ENCODE measurements at places on chromosomes 7 and 10.

GRCh38 chr10:9951481-9952257 is 1066.0 kb upstream of the CELF2 start:
- DNase-seq: no peak

- DNase-seq: no peak
These were observed 239.5 kb downstream of the KIAA1217 start for GRCh38 chr10:24448351-24448999.

DNA sequence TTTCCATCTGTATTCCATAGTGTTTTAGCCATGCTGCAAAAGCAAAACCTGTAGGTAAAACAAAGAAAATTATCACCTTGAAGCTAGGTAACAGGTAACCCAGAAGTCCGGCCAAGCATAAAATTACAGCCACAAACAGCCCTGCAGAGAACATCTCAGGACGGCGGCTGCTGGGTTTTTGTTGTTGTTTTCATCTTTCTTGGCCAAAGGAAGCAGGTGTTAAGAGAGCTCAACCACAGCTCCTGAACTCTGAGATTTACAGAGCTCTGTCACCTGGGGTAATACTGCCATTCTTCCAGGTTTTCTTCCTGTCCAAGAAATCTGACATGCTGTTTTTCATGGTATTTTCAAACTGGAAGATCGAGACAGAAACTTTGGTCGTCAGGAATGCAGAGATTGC is 847 bp upstream of the SCIN start:
- no peak for DNase-seq

DNA sequence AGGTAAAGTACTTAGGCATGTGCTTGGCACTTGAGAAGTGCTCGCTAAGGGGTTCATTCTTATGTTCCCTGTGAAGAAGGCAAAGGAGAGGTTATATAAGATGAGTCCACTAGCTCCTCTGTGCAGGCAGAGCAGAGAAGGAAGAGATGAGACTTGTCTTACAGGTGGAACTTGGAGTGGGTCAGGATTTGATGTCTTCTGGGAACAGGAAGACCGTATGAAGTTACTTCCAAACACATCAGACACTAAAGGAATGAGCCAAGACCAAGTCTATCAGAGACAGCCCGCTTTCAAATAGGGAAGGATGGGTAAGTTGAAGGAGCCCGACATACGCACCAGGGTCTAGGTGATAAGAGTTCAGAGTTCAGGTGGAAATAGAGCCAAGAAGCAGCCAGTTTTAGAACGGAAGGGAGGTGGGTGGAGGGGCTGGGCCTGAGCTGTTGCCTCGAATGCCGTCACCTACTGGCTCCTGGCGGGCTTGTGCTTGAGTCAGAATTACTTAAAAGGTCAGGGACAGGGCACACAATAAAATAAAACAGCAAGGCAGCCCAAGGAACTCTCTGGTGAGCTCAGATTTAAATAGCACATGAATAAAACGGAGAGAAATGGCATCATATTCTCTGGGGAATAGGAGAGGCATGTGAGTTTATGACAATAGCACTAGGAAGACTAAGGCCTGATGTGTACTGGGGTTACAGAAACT is 56.1 kb upstream of the GRB10 start:
- DNase-seq: no peak

- no peak for DNase-seq
These were observed 688 bp upstream of the FOXL3 start for GRCh38 chr7:289209-289755.

- DNase-seq: no peak
These were observed 50.5 kb downstream of the SH3PXD2A start for GRCh38 chr10:103804871-103805270.

- DNase-seq: no peak
These were observed 1.2 kb downstream of the ANTXRL start for GRCh38 chr10:46287846-46288477.

DNA sequence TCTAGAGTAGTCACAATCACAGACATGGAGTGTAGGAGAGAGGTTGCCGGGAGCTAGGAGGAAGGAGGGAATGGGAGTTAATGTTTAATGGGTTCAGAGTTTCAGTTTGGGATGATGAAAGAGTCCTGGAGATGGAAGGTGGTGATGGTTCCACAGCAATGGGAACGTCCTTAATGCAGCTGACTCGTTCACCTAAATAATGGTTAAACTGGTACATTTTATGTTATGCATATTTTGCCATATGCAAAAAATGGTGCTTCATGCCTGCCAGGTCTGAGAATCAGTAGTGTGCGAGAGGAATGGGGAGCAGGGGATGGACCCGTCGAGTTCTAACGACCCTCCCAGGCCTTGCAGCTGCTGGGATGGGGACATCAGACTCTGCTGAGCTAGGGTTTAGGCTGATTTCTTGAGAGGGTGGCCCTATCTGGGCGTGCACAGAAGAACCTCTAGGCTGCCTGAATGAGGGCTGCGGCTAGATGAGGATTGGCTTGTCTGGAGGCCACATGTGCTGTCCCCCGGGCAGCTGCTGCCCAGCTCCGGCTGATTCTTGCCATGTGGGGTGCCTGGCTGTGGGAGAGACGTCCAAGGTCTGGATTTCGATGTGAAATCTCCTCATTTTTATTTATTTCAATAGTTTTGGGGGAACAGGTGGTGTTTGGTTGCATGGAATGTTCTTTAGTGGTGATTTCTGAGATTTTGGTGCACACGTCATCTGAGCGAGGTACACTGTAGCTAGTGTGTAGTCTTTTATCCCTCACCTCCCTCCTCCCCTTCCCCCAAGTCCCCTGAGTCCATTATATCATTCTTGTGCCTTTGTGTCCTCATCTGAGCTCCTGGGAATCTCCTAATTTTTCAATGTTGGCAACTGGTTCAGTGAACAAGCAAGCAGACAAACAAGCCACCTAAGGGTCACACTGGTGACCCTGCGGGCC is 116.0 kb downstream of the GRK5 start:
- DNase-seq: no peak

- no peak for DNase-seq
These were observed 42.7 kb upstream of the CACNB2 start for GRCh38 chr10:18097524-18097923.

DNA sequence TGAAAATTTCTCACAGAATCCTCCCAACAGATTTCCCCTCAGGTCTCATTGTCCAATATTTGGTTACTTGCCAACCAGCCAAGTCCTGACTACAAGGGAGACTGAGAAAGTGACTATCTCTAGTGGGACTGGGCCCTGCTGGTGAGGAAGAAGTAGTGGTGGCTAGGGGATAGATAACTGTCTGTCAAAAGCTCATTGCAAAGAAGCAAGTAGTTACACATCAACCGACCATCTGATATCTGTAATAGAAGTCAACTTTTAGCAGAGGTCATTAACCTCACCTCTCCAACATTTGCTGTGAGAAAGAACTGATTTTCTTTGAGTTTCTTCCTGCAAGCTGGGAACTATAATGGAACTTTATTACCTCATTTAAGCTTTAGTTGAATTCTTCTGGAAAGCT is 15.2 kb downstream of the STAMBPL1 start:
- DNase-seq: no peak

DNA sequence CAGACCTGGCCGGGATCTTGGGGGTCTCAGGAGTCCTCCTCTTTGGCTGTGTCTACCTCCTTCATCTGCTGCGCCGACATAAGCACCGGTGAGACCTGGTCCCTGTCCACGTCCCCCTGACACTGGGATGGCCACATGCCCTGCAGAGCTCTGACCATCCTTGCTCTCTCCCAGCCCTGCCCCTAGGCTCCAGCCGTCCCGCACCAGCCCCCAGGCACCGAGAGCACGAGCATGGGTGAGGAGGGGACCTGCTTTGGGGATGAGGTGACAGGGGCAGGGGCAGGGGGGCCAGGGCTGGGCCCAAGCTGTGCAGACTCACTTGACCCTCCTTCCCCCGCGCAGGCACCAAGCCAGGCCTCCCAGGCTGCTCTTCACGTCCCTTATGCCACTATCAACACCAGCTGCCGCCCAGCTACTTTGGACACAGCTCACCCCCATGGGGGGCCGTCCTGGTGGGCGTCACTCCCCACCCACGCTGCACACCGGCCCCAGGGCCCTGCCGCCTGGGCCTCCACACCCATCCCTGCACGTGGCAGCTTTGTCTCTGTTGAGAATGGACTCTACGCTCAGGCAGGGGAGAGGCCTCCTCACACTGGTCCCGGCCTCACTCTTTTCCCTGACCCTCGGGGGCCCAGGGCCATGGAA is 959 bp downstream of the PVRIG start:
- DNase-seq: no peak

- no peak for DNase-seq
These were observed 43.7 kb downstream of the HIF1AN start for GRCh38 chr10:100579261-100580090.

GRCh38 chr7:12926206-12926605 is 238.8 kb downstream of the ARL4A start:
- DNase-seq: no peak

DNA sequence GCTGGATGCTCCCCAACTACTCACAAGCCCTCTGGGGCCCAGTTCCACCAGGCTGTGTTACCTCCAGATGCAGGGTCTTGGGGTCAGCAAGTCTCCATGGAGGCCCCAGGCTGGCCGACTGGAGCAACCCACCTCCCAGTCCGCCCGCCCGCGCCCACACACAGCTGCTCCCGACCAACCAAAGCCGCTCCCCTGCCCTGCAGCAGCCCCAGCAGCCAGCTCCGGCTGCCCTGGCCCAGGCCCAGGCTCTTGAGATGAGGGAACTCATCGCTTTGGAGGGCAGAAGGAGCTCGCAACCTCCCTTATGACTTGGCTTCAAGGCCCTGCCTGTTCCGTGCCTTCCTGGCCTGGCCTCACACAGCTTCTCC is 47.2 kb downstream of the LRRC20 start:
- DNase-seq: no peak

- DNase-seq: no peak
These were observed 58.2 kb upstream of the DNAAF5 start for GRCh38 chr7:668139-668931.

GRCh38 chr7:135514856-135515255 is 5.0 kb upstream of the CNOT4 start:
- DNase-seq: no peak

- no peak for DNase-seq
These were observed 94.4 kb upstream of the FZD1 start for GRCh38 chr7:91169830-91170191.

DNA sequence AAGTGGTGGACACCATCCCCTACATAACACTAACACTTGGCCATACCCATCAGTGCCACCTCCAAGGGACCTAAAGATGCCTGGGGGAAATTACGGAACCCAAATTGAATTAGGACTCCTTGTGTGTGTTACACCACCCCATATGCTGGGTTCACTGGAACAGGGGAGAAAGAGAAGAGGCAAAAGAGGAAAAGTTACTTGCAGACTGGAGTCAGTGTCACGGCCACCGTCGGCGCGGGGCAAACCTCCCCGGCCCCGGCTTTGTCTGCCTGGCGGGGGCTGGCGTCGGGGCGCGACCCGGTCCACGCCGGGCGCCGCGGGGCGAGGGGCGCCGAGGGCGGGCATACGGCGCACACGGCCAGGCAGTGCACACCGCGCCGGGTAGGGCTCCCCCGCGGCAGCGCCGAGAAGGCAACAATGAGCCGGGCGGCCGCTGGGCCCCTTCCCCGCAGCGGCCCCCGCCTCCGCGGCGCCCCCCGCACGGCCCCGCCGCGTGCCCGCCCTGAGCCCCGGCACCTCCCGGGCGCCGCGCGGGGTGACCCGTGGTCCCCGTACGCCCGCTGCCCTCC is 171.1 kb downstream of the FAM107B start:
- DNase-seq: no peak

- DNase-seq: no peak
These were observed 393.1 kb upstream of the STEAP1 start for GRCh38 chr7:89761173-89761572.

DNA sequence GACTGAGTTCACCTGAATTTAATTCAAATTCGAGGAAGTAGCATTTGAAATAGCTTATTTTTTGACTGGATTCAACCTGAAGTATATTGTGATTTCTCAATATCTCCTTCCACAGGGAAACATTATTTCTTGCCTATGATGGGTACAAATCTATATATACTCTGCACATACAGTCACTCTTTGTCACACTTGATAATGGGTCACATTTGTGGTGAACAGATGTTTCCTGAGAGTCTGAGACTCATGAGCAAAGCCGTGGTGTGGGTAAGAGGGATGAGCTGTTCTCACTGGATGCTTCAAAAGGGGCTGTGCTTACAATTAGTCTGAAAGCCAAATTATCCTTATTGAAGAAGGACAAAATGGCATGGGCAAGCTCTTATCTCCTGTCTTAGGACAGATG is 18.0 kb upstream of the TBXAS1 start:
- no peak for DNase-seq

- DNase-seq: no peak
These were observed 51.0 kb downstream of the UNC5B start for GRCh38 chr10:71263376-71263775.

DNA sequence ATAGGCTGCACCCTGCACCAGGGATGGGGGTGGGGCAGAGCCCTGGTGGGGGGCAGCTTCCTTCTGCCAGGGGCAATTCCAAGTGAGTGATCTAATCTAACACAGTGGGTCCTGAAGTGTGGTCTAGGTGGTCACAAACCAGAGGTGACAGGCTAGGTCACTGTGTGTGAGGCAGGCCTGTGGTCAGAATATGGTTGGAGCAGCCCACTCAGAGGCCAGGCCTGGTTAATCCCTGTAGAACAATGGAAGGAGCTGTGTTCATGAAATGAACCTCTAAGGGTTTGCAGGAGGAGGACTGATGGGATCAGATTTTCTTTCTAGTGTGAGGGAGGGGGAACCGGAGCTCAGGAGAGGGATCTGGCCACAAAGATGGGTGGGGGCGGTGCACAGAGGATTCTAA is 10.0 kb upstream of the TSPAN14 start:
- no peak for DNase-seq

- DNase-seq: no peak
These were observed 37.8 kb downstream of the DNAJB12 start for GRCh38 chr10:72316748-72317435.

DNA sequence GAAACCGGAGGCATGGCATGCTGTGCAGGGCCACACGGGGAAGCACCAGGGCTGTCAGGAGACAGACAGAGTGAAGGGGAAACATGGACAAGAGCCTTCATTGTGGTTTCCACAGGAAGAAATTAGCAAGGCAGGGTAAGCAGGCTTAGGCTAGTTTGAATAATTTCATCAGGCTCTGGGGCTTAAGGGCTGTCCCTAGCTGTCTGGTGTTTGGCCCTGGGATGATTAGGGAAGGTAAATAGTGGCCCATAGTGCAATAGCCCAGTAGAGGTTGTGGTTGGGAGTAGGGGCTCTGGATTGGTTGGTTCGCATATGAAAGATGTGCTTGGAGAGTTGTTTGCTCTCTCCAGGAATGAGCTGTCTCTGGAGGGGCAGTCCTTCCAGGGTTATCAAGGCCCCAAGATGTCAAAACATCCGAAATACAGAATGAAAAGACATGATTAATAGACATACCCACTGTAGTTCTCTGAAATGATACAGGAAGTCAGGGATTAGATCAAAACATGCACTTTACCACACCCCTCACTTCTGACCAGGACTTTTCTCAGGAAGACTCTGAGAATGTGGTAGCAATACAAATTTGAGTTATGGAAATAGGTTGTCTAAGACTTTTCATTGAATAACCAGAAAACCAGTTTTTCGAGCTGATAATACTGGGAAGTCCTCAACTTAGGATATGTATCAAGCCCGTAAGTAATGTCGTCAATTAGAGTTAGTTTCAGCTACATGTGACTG is 224.9 kb upstream of the NFE2L3 start:
- DNase-seq: no peak

Data from naive thymus-derived CD4-positive, alpha-beta T cell (primary cell).